M059J (cell line): ENCODE measurements at places on chromosomes 13 and 19.
A peak's percentile ranks its signal among the peaks of the same experiment; 100 is the strongest.

DNA sequence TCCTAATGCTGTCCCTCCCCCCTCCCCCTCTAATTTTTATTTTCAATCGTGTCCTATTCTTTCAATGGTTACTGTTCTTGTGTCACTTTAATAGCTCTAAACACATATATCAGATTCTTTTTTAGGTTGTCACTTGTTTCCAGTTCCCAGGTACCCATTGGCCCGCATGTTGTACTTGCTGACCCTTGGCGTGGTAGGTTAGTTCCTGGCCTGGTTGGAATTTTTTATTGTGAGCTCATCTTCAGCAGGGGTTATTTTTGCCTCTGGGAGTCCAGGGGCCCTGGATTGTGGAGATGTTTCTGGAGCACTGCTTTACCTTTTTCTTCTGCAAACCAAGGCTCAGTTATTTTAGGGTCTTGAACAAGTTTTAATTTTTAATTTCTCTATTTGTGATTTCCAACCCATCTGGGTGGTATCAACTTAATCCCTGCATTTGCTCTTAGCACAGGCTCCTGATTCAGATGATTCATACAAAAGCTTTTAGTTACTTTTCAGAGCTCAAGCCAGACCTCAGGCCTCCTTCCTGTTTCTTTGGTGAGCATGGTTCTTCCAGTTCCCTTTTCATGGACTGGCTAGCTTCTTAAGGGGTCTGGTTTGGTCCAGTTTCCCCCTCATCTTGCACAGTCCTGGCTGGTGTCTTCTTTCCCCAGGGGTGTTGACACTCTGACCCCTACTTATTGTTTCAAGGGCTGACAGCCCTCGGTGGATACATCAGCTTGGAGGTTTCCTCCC, 220.5 kb downstream of the TM9SF2 start:
- peak; percentile 22 for DNase-seq

DNA sequence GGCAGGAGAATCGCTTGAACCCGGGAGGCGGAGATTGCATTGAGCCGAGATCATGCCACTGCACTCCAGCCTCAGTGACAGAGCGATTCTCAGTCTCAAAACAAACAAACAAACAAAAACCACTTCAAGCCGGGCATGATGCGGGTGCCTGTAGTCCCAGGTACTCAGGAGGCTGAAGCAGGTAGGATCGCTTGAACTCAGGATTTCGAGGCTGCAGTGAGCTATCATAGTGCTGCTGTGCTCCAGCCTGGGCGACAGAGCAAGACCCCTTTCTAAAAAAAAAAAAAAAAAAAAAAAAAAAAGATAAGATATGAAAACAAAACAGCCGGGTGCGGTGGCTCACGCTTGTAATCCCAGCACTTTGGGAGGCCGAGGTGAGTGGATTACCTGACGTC, 12.9 kb downstream of the PPP1R14A start:
- DNase-seq = no peak

DNA sequence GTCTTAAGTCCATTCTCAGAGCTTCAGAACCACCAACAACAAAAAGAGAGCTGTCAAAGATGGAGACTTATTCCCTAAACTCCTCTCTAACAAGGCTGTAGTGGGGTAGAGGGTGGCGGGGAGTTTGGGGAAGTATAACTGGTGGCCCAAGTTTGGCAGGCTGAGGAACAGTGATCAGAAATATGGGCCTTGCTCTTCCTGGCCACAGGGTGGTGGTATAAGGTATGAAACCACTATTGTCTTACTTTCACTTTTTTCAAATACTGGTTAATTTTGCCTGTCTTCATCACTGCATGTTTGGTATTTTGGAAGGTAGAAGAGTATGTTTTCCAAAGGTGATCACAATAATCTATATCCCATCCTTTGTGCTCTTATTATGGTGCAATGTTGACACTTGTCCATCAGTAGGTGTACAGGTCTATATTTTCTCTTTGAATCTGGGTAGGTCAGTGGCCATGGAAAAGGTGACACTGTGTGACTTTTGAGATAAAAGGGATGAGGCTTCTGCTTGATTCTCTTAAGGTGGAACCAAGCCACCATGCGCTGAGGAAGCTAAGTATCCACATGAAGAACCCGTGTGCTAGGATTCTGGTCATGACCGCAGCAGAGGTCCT, 23.2 kb upstream of the GPC5 start:
- peak; percentile 2 for DNase-seq

DNA sequence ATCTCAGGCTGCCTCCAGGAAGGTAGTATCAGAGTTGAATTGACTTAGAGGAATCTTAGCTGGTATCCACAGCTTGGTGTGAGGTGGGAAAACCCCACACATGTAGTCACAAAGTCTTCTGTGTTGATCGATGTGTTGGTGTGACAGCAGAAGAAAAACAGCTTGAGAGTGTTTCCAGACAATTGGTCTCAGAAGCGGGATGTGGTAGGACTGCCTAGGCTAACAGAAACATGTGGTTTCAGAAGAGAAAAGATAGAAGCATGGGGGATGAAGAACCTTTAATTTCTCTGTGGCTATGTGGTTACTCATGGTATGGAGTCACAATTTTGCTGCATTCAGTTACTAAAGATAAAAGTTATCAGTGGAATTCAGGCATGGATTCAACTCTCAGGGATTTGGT, 134.7 kb upstream of the SLITRK5 start:
- DNase-seq = no peak

DNA sequence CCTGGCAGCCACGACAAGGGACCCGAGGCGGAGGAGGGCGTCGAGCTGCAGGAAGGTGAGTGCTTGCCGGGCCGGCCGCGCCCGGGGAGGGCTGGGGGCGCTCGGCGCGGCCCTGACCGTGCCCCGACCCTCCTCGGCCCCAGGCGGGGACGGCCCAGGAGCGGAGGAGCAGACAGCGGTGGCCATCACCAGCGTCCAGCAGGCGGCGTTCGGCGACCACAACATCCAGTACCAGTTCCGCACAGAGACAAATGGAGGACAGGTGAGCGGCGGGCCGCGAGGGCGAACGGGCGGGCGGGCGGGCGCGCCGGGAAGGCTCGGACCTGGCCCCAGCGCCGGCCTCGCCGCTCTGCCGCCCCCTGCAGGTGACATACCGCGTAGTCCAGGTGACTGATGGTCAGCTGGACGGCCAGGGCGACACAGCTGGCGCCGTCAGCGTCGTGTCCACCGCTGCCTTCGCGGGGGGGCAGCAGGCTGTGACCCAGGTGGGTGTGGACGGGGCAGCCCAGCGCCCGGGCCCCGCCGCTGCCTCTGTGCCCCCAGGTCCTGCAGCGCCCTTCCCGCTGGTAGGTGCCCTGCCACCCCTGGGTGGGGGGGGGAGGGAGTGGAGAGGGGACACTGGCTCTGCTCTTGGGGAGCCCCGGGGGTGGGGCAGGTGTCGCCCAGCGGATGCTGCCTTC, 816 bp downstream of the USF2 start:
- DNase-seq = peak; percentile 81

DNA sequence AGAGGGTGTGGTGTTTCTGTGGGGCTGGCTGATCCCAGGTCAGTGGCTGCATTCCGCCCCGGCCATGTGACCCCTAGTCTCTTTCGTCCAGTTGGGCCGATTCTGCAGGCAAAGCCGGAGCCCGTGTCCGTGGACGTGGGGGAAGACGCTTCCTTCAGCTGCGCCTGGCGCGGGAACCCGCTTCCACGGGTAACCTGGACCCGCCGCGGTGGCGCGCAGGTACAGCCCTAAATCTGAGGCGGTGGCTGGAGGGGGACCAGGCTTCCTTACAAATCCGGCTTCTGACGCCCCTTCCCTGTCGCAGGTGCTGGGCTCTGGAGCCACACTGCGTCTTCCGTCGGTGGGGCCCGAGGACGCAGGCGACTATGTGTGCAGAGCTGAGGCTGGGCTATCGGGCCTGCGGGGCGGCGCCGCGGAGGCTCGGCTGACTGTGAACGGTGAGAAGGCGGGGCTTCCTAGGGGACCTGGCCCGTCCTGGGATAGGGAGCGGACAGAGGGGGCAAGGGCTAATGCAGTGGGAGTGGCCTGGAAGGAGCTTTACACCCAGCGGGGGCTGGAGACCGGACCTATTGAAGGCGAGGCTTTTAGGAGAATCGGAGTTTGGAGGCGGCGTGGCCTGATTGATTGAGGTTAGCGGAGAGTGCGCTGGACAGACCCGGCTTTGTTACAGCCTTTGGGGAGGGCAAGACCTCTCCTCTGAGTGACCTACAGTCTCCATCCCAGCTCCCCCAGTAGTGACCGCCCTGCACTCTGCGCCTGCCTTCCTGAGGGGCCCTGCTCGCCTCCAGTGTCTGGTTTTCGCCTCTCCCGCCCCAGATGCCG, 4.3 kb downstream of the KIRREL2 start:
- no peak for DNase-seq

DNA sequence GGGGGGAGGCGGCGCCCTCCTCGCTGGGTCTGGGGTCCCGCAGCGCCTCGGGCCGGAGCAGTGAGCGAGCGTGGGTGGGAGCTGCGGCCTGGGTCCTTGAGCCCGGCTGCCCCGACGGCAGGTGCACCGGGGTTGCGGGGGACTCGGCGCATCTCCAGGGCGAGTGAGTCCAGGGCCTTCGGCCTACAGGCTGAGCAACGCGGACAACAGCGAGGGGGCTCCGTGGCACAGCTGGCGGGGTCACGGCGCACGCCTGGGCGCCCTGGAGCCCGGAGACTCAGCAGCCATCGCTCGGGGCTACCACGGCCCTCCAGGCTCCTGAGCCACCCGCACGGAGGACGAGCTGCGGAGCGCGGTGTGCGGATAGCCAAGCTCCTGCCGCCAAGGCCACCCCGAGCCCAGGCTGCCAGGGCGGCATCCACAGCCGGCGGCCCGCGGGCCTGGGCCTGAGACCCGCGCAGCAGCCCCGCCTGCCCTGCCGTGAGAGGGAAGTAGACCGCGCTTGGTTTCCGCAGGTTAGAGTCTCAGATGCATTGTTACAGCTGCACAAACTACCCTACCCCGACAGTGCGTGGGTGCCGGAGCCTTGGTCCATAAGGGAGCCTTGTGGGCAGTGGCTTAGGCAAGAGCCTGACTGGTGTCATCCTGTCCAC, 253.9 kb upstream of the SGCG start:
- no peak for DNase-seq

DNA sequence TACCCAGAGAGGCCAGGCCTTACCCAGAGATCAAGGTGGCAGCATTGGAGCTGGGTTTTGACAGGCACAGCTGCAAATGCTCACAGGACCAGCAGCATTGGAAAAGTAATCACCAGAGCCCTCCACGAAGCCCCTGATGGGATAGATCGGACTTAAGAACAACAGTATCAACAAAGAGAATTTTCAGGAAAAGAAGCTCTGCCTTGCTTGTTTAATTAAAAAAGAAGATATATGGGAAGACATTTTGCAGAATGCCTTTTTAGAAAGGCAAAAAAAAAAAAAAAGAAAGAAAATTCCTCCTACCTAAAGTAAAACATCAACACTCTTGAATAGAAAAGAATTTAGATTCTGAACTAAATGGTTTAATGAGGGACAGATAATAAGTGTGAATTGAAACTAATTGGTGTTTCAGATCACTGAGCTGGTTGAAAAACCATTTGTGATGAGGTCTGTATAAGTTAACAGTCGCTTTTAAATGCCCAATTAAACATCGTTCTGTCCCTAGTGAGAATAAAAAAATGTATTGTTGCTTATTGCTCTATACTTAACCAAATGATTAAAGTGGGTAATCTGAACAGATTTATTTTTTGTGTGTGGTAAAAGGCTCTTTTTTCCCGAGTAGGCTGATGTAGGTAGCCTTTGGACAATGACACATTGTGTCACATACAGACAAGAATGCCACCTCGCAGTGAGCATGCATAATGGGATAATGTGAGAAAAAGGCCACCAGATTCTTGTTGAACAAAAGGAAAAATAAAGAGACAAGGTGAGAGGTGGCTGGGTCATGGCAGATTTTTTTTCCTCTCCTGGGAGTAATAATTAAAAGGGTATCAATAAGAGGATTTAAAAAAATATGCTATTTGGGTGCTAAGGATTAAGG, 93.0 kb upstream of the ARGLU1 start:
- no peak for DNase-seq

DNA sequence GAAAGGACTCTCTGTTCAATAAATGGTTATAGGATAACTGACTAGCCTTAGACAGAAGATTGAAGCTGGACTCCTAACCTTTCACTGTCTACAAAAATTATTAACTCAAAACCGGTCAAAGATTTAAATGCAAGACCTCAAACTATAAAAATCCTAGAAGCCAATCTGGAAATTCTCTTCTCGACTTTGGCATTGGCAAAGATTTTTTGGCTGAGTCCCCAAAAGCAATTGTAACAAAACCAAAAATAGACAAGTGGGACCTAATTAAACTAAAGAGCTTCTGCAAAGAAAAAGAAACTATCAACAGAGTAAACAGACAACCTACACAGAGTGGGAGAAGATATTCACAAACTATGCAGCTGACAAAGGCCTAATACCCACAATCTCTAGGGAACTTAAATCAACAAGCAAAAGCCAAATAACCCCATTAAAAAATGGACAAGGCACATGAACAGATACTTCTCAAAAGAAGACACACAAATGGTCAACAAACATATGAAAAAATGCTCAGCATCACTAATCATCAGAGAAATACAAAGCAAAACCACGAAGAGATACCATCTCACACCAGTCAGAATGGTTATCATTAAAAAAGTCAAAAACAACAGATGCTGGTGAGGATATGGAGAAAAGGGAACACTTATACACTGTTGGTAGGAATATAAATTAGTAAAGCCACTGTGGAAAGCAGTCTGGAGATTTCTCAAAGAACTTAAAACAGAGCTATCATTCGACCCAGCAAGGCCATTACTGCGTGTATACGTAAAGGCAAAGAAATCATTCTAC, 266.3 kb downstream of the DNAJC15 start:
- peak; percentile 25 for DNase-seq

GRCh38 chr19:50303558-50303957, 25.6 kb downstream of the KCNC3 start:
- no peak for DNase-seq

DNA sequence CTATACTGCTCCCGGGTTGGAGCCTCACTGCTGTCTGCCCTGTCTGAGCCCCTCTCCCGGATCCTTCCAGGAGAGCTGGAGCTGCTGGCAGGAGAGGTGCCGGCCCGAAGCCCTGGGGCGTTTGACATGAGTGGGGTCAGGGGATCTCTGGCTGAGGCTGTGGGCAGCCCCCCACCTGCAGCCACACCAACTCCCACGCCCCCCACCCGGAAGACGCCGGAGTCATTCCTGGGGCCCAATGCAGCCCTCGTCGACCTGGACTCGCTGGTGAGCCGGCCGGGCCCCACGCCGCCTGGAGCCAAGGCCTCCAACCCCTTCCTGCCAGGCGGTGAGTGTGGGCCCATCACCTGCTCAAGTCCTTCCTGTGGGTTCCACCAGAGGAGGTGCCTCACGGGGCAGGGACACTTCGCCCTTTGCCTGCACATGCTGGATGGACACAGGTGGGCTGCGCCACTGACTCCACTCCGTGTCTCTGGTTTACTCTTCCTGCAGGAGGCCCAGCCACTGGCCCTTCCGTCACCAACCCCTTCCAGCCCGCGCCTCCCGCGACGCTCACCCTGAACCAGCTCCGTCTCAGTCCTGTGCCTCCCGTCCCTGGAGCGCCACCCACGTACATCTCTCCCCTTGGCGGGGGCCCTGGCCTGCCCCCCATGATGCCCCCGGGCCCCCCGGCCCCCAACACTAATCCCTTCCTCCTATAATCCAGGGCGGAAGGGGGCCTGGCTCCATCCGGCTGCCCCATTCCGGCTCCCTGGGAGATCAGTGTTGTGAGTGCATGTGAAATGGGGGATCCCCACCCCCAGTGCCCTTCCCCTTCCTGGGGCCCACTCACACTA, 19.8 kb downstream of the EPN1 start:
- no peak for DNase-seq
